ENCODE measurements at places on chromosomes 4 and X.

DNA sequence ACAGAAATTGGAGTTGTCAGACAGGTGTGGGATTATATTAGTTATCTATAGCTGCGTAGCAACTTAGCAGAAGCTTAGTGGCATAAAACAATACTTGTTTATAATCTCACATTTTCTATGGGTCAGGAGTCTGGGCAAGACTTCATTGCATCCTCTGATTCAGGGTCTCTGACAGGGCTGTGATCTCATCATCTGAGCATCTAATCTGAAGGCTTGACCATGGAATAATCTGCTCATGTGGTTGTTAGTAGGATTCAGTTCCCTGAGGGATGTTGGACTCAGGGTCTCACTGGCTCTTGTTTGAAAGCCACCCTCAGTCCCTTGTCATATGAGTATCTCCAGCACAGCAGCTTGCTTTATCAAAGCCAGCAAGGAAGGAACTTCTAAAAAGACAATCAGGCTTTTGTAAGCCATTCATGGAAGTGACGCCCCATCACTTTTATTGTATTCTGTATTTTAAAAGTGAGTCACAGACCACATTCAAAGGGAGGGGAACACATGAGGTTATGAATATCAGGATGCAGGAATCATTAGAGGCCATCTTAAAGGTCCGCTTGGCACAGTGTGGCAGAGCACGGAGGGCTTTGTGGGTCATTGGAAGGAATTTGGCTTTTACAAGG, 37.2 kb upstream of the FAM9B start:
- no peak for DNase-seq

- no peak for DNase-seq
Measured at GRCh38 chr4:23355258-23355657, 534.6 kb downstream of the PPARGC1A start.

DNA sequence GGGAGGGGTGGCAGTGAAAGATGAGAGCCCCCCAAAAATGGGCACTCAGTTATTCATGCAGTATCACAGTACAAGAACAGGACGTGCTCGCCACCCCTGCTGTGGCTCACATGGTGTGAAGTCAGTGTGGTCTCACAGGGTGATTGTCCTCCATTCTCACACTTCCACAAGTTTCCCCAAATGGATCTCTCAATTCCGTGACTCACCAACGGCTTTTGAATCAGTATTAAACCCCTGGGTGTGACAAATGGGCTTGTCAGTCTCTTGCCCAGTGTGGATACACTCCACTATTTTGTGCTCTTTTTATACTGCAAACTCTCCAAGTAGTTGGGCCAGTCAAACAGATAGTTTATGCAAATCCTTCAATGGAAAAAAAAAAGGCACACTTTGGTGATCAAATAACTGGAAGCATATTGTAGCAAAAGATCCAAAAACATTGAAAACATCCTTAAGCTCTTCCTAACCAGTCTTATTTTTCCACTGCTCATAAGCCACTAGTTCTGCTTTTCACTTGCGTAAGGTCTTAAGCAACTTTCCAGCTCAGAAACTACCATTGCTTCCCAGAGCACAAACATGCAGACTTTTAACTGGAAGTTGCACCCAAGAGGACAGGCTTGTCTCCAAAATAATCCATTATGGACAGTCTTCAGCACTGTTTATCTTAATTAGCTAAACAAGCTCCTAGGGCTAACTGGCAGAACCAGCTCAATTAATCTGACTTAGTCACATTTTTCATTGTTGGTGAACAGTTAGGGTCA, 365.7 kb downstream of the PPP3CA start:
- DNase-seq, result no peak

DNA sequence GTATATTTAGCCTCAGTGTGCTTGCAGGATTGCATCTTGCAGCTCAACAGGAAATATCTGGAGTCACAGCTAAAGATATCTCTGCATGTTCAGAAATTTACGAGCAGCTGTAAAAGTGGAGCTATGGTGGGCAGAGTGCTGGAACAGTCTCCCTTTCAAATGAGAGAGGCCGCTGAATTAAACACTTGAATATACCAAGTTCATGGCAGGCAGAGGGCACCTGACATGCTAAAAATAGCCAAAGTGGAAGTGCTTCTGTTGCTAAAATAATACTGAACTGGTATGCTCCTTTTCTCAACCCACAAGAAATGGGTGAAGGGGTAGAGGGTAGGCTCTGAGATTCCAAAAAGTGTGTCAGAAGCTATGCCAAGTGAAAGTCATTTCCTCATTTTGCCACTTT, 98.1 kb downstream of the MGST2 start:
- DNase-seq, result no peak

GRCh38 chr4:83771113-83771705, 235.3 kb downstream of the GPAT3 start:
- peak; percentile 62 for DNase-seq
